ENCODE measurements at places on chromosomes 12 and 14.

DNA sequence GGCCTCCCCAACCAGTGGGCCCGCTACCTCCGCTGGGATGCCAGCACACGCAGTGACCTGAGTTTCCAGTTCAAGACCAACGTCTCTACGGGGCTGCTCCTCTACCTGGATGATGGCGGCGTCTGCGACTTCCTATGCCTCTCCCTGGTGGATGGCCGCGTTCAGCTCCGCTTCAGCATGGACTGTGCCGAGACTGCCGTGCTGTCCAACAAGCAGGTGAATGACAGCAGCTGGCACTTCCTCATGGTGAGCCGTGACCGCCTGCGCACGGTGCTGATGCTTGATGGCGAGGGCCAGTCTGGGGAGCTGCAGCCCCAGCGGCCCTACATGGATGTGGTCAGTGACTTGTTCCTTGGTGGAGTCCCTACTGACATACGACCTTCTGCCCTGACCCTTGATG, 73.0 kb downstream of the NRXN3 start:
- no peak for DNase-seq

GRCh38 chr12:106333756-106334155, 23.8 kb upstream of the POLR3B start:
- no peak for DNase-seq

- DNase-seq, result no peak
These were observed 83.5 kb downstream of the SAMD4A start for GRCh38 chr14:54650331-54650958.

- DNase-seq, result no peak
These were observed 5.4 kb upstream of the EML5 start for GRCh38 chr14:88798156-88798555.

- DNase-seq, result no peak
These were observed 565 bp downstream of the NT5DC3 start for GRCh38 chr12:103840462-103840875.

- peak; percentile 74 for DNase-seq
These were observed 5.0 kb downstream of the BIN2 start for GRCh38 chr12:51318846-51319599.

- no peak for DNase-seq
These were observed 121.5 kb upstream of the SFSWAP start for GRCh38 chr12:131589221-131589897.

- DNase-seq, result no peak
These were observed 109.3 kb downstream of the ITPR2 start for GRCh38 chr12:26723379-26724308.

GRCh38 chr12:122860040-122860853, 25.0 kb downstream of the HIP1R start:
- DNase-seq, result peak; percentile 83

- DNase-seq, result no peak
These were observed 53.8 kb downstream of the SFSWAP start for GRCh38 chr12:131764738-131765137.

DNA sequence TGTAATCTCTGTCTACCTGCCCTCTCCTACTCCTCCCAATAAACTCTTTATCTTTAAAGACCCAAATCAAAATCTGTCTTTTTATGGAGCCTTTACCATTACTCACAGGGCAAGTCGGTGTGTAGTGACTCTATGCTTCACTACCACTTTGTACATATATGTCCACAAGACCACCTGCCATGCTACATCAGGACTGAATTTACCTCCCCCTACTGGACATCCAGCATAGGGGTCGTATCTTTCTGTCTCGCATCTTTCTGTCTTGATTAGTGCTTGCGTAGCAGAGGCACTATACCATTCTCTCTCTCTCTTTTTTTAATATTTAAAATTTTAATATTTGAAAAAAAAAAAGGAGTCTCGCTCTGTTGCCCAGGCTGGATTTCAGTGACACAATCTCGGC, 587.5 kb downstream of the SOX5 start:
- no peak for DNase-seq

GRCh38 chr14:64685371-64686281, 18.6 kb upstream of the PLEKHG3 start:
- DNase-seq, result no peak

- no peak for DNase-seq
These were observed 29.0 kb downstream of the STK38L start for GRCh38 chr12:27273114-27273513.

GRCh38 chr12:72995616-72996015, 723.4 kb downstream of the TRHDE start:
- no peak for DNase-seq

DNA sequence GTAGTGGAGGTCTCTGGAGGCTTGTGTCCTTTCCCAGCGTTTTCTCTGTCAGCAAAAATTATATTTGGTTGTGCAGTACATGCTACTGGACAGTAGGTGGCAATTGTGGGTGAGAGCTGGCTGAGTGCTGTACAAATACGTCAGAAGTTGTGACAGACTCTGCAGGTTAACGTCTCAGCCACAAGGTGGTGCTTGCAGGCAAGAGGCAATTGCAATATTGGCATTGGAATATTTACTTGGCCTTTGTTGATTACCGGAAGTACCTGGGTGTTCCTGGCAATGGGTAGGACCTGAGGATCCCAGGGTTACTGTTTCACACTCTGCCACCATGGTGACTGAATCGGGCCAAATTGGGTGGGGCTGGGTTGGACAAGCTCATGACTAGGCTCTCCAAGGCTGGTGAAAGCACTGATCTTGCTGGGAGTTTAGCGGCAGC, 333.9 kb upstream of the LMO3 start:
- DNase-seq, result no peak

- DNase-seq, result peak; percentile 51
These were observed 25.8 kb upstream of the TMCC3 start for GRCh38 chr12:94676031-94676641.

DNA sequence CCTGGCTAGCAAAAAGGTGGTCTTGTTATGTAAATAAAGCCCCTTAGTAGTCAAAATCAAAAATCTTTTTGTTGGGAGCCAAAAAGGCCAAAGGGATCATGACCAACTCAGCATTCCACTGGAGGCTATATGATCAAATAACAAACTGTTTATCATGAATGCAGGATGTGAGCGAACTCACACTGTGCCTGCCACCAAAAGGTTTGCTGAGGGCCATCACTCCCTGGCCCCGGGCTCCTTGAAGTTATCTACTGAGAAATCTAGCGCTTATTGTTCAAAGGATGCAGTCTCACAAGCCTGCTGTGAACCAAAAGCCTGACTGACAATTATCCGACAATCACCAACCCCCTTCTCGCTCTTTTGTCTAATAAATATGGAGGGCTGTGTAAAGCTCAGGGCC, 107.2 kb upstream of the DDHD1 start:
- no peak for DNase-seq

DNA sequence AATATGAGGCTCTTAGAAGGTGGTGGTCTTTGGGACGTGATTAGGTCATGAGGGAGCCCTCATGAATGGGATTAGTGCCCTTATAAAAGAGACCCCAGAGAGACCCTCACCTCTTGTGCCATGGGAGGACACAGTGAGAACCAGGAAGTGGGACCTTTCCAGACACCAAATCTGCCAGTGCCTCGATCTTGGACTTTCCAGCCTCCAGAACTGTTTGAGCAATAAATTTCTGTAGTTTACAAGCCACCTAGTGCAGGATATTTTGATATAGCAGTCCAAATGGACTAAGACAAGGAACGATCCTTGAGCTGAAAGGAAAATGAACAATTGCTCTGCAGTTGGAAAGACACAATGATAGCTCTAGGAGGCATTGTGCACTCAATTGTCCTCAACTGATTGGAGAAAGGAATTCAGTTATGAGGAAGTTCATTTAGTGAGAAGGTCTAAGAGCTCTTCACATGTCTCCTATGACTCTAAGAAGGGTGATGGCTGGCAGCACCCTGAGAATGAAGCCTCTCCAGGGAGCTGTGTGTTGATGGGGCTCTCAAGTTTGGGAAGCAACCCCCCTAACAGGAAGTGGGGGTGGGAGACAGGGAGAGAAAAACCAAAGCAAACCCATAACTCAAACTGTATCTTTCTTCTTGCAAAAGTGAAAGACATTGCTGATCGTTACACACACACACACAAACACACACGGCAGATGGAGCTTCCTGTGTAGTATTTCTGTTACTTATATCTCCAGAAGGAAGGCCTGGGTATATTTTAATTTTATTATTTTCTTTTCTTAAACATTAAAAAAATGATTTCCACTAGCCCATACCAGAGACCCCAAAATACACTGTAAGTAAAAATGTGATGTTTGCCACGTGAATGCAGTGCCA, 21.0 kb downstream of the CHST11 start:
- DNase-seq, result no peak

GRCh38 chr14:22203036-22203435, 386.0 kb downstream of the DAD1 start:
- no peak for DNase-seq

DNA sequence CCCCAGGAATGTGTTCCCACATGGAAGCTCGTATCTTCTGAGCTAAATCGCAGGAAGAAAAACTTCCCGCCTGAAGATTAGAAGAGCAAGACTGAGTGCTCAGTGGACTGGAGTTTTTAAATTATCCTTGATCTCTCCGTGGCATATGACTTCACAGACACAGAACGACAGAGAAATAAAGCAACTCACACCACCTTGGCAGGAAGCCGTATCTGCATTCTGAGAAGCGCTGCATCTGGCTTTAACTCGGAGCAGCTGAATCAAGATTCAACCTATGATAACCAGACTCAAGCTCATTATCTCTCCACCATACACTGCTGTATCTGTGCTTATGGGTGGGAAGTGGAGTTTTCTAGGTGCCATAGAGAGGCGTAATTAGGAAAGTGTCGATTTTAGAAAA, 1482.7 kb downstream of the AACS start:
- DNase-seq, result no peak

- DNase-seq, result no peak
These were observed 203.5 kb upstream of the RMST start for GRCh38 chr12:97259098-97259497.

GRCh38 chr12:47652521-47653234, 53.2 kb downstream of the RPAP3 start:
- no peak for DNase-seq

GRCh38 chr12:110073049-110073831, 24.9 kb upstream of the C12orf76 start:
- DNase-seq, result peak; percentile 10

GRCh38 chr14:31954991-31955390, 122.1 kb upstream of the ARHGAP5 start:
- no peak for DNase-seq

DNA sequence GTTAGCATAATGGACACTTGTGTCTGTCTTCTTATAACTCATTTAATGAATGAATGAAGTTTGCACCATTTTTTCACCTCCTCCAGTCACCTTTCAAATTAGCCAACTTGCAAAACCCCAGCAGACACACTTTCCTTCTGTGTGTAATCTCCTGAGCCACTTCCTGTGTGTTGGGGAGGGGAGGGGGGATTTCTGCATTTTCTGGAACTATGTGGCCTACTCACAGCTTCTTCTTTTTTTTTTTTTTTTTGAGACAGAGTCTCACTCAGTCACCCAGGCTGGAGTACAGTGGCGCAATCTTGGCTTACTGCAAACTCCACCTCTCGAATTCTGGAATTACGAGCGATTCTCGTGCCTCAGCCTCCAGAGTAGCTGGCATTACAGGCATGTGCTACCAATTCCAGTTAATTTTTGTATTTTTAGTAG, 4.1 kb upstream of the SERPINA1 start:
- DNase-seq, result peak; percentile 42

- no peak for DNase-seq
These were observed 17.4 kb downstream of the PRKAB1 start for GRCh38 chr12:119685375-119685774.

DNA sequence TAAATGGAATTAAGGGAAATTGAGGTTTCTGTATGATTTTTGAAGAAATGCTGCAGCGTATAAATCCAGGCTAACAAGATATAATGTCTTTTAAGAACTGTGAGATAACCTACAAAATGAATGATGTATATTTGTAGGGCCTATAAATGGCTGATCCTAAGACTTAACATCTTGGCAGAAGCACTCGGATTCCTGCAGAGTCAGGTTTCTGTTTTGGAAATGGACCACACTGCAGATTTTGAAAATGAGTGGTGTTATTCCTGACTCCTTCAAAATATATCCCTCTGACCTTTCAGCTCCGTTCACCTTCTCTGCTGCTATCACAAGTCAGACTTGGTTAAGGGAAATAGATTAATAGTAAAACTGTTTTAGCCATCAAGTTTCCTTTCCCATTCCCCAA, 5.0 kb downstream of the TIGAR start:
- DNase-seq, result no peak

- DNase-seq, result no peak
These were observed 153.7 kb downstream of the CEP128 start for GRCh38 chr14:80787876-80788275.

- peak; percentile 30 for DNase-seq
These were observed 23.2 kb upstream of the ESRRB start for GRCh38 chr14:76352639-76353281.

DNA sequence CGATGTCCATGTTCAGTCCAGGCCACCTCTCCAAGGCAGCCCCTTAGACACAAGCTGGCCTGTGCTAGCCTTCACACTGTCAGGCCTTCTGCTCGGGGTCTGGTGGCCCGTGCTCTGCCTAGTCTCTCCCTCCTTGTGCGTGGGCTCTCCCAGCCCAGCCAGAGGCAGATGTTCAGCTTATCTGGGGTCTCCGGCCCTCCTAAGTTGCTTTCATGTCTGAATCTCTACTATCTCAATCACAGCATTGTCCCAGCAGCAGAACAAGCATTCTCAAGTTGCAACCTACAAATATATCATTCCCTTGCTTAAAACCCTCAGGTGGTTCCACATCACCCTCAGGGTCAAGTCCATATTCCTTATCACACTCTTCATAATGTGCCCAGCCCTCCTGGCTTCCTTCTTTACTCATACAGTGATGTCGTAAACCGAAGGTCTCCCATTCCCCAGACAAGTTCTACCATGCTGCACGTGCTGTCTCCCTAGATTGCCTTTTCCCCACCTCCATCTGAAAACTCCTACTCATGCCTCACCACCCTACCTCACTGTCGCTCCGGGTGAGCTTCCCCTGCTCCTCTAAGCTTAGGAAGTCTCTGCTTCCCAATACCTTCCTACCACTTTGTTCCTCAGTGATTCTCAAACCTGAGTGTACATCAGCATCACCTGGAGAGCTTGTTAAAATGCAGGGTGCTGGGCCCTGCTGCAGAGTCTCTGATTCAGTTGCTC, 1.5 kb downstream of the KRT73 start:
- DNase-seq, result no peak

GRCh38 chr14:100045642-100046344, 19.4 kb upstream of the EVL start:
- no peak for DNase-seq

DNA sequence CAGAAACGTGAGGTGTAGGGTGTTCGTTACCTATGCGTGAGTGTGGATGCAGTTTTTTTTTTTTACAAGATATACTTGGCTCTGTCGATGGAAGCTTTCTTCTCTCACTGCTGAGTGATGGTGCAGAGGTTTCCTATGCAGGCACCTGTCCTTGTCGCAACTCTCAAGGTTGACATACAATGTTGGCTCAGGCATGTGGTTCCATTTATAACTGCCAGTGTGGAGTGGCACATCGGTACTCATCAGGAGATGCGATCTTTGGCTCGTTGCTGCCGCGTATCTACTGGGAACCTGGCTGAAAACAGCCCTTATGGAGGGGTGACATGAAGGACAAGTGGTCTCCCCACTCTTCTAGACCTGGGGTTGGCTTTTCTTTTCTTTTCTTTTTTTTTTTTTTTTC, 109.0 kb downstream of the ZNF664 start:
- DNase-seq, result no peak

GRCh38 chr14:96639550-96639949, 137.4 kb downstream of the PAPOLA start:
- no peak for DNase-seq

GRCh38 chr14:33566082-33566481, 384.8 kb downstream of the EGLN3 start:
- DNase-seq, result no peak

GRCh38 chr14:94713115-94713514, 56.8 kb downstream of the GSC start:
- no peak for DNase-seq

GRCh38 chr14:22820731-22821130, 5.5 kb upstream of the SLC7A7 start:
- no peak for DNase-seq

Data from CD4-positive, alpha-beta T cell treated with Interleukin-12 subunit alpha and Interleukin-12 subunit beta, for 1 hour (primary cell).